ENCODE measurements at places on chromosomes 5 and 9.
A peak's percentile ranks its signal among the peaks of the same experiment; 100 is the strongest.

DNA sequence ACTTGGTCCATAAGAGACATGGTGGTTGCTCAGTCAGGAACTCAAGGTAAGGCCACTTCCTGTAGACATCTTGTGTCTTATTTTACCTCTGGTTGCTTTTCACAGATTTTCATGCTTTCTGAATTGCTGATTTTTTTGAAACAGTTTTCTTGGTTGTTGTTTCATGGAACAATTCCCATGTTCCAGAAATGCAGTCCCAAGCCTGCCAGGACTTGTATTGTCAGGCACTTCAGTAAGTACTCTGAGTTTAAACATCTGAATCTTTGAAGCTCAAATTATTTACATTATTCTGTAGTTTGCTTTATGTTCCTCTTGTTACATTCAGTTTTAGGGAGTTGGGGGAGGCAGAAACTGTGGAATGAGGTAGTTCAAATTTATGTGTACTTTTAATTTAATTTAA lies 290.2 kb downstream of the DMRT2 start:
- DNase-seq = no peak
- H3K4me3 ChIP-seq = no peak overlapping the region
- no peaks in the 10 kb centered on the region for H3K36me3 ChIP-seq
- no peaks in the 10 kb centered on the region for H3K27me3 ChIP-seq

DNA sequence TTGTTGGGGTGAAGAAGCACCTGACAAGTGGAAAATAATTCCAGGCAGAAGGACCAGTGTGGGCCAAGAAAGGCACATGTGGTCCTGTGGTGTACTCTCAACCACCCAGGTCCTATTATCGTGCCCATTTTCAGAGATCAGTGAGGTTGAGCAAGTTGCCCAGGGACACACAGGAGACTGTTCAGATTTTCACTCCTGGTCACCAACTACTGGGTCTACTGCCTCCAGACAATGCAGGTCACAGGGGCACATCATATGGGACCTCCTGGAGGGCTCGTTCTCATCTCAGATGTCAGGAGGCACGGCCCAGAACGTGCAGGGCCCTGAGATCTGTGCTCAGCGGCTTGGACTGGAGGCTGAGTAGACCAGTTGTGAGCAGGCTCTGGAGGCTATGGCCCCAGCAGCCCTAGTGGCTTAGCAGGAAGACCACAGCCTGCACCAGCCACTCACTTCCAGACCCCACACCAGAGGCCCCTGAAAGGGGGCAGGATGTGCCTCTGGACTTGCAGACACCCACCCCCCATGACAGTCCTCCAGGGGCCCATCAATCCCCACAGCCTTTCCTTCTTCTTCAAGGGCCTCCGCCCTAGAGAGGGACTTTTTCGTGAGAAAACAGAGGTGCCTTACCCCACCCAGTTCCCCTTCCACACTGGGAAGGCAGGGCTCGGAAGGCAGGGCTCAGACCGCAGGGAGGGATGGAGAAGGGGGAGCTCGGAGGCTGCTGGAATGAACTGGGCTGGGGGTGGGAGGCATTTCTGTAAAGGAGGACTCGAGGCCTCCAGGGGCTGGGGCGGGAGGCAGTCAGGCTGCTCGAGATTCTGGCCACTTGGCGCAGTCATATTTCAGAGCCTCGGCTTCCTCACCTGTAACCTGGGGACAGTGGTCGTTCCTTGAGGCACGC lies 82.7 kb upstream of the NEURL1B start:
- H3K27me3 ChIP-seq = peaks cover 12% of the 10 kb centered on the region
- H3K4me1 ChIP-seq = peaks cover 5% of the 10 kb centered on the region
- no peak overlapping the region for H3K27ac ChIP-seq
- peak overlapping the region; percentile 49 for H3K4me3 ChIP-seq

DNA sequence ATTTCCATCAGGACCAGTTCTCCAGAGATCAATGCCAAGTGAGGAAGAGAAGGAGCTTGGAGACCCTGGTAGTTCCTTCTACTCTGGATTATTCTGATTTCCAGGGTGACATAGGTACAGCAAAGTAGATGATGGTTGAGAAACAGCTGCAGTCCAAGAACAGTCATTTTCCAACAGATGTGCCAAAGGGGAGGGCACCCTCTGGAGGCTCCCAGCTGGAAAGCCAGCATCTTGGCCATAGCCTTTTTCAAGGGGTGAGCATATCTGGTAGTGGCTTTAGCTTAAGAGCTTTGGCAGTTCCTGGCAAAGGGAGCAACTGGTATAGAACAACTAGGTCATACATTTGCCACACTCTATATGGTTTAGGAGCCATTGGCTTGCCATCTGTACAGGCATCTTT lies 492.7 kb downstream of the RASEF start:
- H3K27me3 ChIP-seq = no peaks in the 10 kb centered on the region
- H3K4me1 ChIP-seq = no peaks in the 10 kb centered on the region
- peak; percentile 2 for DNase-seq
- no peaks in the 10 kb centered on the region for H3K36me3 ChIP-seq

GRCh38 chr5:57687596-57687995 lies 205.0 kb upstream of the ACTBL2 start:
- H3K4me1 ChIP-seq = peaks cover 3% of the 10 kb centered on the region
- H3K36me3 ChIP-seq = no peaks in the 10 kb centered on the region
- H3K27ac ChIP-seq = no peak overlapping the region
- no peak overlapping the region for H3K4me3 ChIP-seq
- peak; percentile 27 for DNase-seq

All from fibroblast of lung (primary cell).